Stimulated activated CD8-positive, alpha-beta memory T cell treated with anti-CD3 and anti-CD28 coated beads, Interleukin-15, amount 100 ng/mL, for 48 hours (primary cell): ENCODE measurements at places on chromosomes 11 and 22.
A peak's percentile ranks its signal among the peaks of the same experiment; 100 is the strongest.

DNA sequence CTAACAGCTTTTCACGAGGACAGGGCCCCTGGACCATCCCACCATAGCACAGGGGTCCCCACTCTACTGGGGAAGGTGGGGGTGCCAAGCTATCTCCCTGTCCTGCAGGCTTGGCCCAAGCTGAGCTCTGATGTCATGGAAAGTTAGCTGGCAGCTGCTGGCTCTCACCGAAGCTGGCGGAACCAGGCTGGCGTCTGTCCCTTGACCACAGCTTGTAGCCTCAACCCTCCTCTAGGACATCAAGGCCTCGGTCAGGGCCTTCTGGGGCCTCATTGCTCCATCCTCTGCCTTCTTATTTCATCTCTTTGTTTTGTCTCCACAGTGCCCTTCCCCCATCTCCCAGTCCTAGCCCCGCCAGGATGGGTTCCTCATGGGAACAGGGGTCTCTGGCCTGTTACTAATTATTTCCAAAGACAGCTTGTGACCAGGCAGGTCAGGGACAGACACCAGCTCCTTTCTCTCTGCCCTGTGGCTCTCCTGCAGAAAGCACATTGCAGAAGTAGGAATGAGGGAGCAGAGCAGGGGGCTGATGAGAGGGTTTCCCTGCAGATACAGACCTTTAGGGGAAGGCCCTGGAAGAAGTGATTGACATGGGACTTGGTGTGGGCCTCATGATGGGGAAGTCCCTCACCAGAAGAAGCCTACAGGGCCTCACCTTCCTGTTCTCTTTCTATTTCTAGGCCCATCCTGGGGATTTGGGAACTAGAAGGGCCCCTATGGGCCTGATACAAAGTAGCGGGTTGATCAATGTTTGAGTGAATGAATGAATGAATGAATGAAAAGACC, 97.5 kb upstream of the ALX4 start:
- DNase-seq, result no peak

DNA sequence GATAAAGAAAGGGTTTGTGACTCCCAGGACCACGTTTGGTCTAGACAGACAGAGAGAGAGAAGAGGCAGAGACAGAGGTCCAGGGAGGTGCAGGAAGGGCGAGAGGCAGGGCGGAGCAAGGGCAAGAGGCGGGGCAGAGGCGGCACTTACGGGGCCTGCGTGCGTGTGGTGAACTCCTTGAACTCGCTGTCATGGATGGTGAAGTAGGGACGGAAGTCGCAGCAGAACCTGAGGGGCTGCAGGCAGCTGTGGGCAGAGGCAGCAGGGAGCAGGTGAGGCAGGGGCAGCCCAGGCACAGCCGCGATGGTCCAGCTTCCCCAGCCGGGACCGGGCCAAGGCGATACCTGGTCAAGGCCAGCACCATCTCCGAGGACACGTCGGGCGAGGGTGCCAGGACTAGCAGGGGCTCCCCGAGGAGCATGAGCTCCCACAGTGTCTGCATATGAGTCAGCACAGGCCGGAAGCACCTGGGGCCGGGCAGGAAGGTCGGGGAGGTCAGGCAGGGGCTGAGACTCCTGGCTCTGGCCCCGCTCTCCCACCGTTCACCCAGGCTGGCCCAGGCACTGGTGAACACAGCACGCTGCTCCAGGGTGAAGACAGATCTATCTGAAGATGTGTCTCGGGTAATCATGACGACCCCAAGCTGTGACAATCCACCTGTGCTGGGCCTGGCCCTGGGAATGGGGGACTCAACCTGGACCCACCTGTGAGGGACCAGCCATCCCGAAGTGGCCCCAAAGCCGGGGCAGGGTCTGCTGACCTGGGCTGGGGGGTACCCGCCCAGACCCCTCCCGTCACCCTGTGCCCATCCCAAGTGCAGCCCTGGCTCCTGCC, 7.2 kb upstream of the PLXNB2 start:
- DNase-seq, result peak; percentile 70

GRCh38 chr22:41177622-41178424, 27.3 kb upstream of the L3MBTL2 start:
- DNase-seq, result no peak

DNA sequence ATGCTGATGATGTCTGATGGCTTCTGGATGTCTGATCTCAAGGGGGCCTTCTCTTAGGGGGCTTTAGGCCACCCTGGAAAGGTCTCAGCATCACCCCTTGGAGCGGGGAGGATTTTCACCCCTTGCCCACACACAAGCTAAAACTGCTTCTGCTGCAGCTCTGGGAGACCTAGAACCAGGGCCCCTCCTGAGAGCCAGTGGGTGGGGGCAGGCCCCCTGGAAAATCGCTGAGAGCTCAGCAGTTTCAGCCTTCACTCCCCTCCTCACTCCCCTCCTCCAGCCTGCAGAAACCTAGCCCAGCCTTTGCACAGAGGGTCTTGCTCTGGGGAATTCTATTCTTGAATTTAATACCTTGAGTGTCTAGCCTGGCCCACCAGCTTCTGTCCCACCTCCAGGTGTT, 17.2 kb downstream of the CD6 start:
- no peak for DNase-seq

- no peak for DNase-seq
These were observed at the start of gene GRK2 for GRCh38 chr11:67266449-67267187. GRK2 (plus strand) TSS chr11:67266473; CDS start chr11:67266700, 227 bp downstream.

GRCh38 chr11:73394416-73395296, 18.5 kb downstream of the RELT start:
- no peak for DNase-seq

DNA sequence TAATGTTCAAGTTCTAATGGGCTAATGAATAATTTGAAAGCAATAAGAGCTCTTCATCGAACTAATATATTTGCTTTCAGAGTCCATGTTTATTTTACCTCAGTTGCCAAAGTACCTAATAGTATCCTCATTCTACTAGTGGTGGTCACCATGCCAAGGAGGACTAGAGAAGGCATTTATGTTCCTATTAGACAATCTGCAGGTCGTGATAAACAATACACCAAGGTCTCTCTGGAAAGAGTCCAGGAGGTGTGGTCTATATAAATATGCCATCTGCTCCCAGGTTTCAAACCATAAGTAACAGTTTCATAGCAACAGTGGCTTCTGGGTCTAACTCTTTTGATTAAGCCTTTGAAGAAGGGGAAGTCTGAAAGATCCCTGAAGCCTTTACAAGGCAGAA, 42.9 kb downstream of the ARFGAP3 start:
- DNase-seq, result no peak

- DNase-seq, result no peak
These were observed 8.1 kb upstream of the KRTAP5-10 start for GRCh38 chr11:71557257-71557656.
